ENCODE measurements at places on chromosomes 6 and 20.

DNA sequence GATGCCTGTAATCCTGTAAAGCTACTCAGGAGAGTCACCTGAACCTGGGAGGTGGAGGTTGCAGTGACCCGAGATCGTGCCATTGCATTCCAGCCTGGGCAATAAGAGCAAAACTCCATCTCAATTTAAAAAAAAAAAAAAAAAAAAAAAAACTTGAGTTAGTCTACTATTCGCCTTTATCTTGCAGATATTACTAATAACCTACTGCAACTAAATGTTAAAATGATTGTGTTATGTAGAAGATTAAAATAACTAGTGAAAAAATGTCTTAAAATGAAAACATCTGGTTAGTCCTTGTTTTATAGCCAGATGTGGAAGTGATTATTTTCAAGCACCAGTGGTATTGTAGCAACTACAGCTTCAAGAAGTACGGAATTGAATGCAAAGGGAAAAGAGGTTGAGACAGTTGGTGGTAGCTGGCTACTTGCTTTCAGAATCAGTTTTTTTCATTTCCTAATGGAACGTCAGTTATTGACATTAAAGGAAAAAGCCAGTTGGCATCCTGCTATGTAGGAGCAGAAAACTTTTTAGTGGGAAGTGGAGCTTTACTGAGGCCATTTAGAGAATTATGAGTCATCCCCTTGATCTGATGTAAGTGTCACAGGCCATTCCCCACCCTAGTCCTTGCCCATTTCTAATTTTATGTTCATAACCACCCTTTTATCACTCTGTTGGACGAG, 43.8 kb upstream of the DYNLRB1 start:
- DNase-seq, result no peak

GRCh38 chr20:39835130-39835842, 853.8 kb downstream of the MAFB start:
- DNase-seq, result no peak

DNA sequence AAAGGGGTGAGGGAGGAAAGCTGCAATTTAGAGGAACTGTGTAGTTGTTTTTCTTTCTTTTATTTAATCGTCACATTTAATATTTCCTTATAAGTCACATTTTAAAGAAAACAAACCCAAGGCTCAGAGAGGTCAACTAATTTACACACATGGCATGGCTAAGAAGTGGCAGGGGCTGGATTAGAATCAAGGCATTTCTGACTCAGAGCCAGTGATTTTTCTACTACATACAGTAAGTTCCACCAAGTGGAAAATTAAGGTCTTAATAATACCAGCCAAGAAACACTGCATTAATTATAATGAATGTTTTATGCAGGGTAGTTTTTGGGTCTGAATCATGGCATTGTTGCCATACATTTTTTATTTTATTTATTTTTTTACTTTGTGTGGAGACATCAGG, 607.7 kb upstream of the CITED2 start:
- no peak for DNase-seq

DNA sequence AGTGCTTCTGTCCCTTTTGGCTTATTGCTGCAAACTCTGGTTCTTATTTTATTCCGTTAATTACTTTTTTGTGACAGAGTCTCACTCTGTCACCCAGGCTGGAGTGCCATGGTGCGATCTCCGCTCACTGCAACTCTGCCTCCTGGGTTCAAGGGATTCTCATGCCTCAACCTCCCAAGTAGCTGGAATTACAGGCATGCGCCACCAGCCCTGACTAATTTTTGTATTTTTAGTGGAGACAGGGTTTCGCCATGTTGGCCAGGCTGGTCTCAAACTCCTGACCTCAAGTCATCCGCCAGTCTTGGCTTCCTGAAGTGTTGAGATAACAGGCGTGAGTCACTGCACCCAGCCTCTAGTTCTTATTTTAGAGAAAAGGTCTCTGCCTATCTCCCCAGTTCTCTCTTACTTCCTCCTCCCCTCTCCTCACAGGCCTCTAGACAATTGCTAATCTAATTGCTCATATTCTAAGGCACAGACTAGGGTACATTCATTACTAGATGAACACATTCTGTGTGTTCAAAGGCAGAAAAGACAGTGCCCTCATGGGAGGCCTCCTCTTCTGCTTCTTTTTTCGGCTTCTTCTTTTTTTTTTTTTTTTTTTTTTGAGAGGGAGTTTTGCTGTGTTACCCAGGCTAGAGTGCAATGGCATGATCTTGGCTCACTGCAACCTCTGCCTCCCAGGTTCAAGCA, 27.0 kb downstream of the EDEM2 start:
- no peak for DNase-seq

DNA sequence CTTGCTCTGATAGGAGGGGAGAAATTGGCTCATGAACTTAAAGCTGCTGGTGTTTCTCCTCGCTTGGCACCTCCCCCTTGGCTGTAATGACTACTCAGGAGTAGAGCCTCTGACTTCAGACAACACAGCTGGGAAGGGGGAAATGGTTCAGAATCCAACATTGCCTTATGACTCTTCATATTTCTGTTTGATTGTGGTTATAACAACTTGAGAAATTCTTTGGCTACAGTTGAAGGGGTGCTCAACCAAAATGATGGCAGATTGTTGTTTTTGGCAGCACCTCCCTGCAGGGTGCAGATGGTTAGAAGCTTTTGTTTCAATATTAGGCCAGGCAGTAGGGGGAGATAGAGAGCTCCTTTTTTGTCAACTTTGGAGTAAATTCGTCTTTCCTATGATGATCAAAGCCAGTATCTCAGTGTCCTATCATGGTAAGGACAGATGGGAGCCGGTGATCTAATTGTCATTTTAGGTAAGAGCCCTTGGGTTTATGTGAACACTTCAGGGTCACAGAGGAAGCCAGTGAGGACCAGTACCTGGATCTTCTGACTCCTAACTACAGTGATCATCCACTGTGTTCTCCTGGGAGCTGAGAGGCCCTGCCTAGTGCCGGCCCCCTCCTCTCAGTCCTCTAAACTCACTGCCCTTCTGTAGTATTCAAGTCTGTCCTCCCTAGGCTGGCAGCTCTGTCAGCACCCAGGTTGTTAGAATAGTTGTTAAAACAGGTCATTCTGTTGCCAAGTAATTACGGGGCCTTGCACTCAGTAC, 39.9 kb downstream of the RPRD1B start:
- DNase-seq, result no peak

GRCh38 chr6:116405652-116406356, 35.1 kb downstream of the DSE start:
- no peak for DNase-seq

DNA sequence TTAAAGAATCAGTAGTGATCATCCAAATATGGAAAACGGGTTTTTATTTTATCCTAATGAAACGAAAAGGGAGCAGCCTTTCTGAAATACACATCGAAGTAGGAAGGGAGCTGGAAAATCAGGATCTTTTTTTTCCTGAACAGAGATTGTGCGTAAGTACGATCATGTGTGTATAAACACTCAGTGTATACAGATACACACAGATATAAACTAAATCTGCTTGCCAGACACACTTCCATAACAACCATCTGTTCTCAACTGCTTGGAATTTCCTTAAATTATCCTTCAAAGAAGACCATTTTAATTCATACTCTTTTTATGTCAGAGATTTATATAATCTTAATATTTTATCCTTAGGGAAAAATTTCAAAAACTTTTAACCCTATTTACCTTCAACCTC, 110.7 kb downstream of the CHD6 start:
- no peak for DNase-seq

GRCh38 chr6:105091140-105091829, 88.5 kb downstream of the POPDC3 start:
- no peak for DNase-seq

DNA sequence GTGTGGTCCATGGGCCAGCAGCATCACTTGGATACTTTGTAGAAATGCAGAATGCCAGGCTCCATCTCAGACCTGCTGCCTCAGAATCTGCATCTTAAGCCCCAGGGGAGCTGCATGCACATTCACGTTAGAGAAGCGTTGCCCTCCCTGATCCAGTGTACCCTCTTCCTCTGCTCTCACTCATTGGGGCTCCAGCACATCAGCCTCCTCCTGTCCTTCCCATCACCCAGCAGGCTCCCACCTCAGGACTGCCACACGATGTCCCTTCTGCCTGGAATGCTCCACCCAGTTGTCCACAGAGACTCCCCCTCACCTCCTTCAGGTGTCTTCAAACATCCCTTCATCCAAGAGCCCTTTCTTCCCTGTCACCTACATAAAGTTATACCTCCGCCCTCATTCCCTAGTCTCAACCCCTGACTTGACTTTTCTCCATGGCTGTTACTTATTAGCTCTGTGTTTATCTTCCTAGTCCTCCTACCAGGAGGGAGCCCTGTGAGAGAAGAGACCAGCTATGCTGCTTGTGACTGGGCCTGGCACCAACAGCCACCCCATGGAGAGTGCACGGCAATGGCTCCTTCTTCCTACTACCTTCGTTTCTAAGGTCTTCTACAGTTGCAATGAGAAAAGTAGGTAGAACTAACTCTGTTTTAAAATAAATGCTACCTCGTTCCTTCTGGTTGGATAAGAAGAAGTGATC, 3.3 kb upstream of the ACSS1 start:
- no peak for DNase-seq

- no peak for DNase-seq
These were observed 234.1 kb downstream of the OTOR start for GRCh38 chr20:16982091-16982726.

DNA sequence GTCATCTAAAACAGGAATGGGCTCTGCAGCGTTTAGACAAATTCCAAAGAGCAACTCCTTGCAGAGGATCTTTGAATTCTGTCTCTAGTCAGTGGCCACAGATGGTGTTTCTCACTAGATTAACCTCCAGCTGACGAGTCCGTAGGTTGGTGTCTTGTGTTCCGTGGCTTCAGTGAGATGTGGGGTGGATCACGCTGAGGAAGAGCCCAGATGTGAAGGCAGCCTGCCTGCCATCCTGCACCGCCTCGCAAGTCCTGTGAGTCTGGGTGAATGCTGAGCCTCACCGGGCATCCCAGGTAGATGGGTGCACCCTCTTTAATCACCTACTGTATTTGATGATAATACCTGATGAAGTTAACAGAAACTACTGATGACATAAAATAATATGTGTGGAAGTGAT, 70.4 kb downstream of the THBS2 start:
- DNase-seq, result no peak
